Activated CD8-positive, alpha-beta memory T cell treated with anti-CD3 and anti-CD28 coated beads, Interleukin-2, amount 50 U/mL, for 4 hours (primary cell): ENCODE measurements at places on chromosomes 13 and 19.

DNA sequence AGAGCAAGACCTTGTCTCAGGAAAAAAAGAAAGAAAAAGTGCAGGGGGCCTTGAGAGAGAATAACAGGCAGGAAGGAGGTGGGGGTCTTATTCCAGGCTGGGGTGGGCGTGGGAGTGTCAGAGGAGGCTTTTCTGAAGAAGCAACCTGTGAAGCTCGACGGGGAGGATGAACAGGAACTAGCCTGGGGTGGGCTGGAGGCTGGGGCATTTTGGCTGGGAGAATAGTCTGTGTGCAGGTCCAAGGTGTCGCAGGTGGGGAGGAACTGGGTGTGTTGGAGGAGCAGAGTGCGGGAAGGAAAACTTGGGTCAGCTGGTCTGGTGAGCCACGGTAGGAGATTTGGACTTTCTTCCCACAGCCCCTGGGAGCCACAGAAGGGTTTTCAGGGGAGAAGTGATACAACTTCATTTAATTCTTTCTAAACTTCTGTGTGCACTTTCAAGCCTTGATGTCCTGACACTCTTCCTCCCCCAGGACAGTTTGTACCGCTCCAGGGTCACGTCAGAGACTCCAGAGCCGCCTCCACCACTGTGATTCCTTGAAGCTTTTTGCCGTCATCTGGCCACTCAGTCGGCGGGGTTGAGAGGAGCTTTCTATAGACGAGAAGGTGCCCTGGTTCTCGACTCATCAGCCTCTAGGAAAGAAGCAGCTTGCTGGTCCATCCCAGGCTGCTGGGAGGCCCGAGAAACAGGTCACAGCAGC is 138.7 kb downstream of the SIPA1L3 start:
- no peak for DNase-seq

DNA sequence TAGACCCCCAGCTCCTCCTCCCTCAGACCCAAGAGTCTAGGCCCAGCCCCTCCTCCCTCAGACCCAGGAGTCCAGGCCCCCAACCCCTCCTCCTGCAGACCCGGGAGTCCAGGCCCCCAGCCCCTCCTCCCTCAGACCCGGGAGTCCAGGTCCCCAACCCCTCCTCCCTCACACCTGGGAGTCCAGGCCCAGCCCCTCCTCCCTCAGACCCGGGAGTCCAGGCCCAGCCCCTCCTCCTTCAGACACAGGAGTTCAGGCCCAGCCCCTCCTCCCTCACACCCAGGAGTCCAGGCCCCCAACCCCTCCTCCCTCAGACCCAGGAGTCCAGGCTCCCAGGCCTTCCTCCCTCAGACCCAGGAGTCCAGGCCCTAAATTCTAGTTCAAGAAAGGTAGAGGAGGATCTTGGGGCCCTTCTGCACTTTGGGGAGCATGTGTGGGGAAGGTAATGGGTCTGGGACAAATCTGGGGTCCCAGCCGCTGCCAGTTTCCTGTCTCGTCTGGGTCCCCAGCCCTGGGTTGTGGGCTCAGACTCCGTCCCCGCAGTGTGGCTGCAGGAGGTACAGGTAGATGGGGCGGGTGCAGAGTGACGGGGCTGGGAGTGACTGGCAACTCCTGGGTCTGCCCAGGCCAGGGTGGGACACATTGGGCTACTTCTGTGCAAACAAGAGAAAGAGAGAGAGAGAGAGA is 3.2 kb upstream of the TMEM190 start:
- no peak for DNase-seq

DNA sequence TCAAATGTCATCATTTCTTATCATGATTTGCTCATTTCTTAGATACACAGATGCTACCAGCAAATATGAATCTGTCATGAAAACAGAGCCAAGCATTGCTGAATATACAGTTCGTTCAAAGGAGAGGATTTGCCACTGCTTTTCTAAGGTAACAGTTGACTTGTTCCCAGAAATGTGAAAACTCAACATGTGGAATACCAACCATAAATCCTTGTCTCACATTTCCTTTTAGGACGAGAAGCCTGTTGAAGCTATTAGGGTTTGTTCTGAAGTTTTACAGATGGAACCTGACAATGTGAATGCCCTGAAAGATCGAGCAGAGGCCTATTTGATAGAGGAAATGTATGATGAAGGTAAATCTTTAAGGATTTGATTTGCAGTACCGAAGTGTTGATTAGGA is 86.7 kb downstream of the DNAJC3 start:
- DNase-seq, result no peak

GRCh38 chr19:38095411-38096308 is 128.4 kb downstream of the DPF1 start:
- DNase-seq, result peak; percentile 48

GRCh38 chr13:48222358-48223301 is 10.4 kb upstream of the ITM2B start:
- DNase-seq, result no peak

DNA sequence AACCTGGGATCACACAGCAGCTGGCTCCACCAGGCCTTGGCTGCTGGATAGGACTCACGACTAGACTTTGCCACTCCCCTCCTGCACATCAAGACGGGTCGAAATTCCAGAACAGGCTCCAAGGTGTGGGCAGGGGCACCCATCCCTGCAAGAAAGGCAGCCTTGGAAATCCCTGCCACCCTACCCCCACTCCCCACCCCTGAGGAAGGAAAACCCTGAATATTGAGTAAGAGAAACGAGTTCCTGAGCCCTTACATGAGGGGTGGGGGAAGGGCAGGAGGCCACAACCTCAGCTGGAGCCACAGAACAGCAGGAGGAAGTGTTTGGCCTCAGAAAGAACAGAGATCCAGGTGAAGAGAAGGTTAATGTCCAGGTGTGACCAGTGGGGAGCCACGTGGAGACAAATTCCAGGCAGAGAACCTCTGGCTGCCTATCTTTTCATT is 20.1 kb downstream of the DEDD2 start:
- no peak for DNase-seq

- DNase-seq, result no peak
Measured at GRCh38 chr13:47519626-47520025, 481.4 kb downstream of the SUCLA2 start.

- DNase-seq, result no peak
Measured at GRCh38 chr19:10796653-10797052, 39.4 kb downstream of the TMED1 start.

DNA sequence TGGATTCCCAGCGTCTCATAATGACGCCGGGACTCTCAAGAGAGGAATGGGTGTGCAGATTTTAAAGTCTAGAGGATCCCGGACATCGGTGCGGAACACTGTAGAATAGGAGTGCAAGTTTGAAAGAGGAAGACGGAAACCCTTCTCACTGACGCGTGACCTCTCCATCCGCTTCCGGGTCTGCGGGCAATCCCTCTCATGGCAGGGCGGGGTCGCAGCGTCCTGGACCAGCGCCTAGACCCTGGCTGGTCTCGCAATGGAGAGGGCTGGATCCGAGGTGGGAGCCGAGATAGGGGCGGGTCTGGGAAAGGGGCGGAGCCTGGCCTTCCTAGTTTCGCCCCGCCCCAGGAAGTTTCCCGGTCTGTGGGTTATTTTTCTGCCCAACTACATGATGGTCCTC is 4.6 kb upstream of the ZNF845 start:
- DNase-seq, result no peak

GRCh38 chr19:2627855-2628254 is 74.6 kb downstream of the GNG7 start:
- DNase-seq, result no peak

GRCh38 chr13:111531505-111531904 is 211.1 kb downstream of the TEX29 start:
- no peak for DNase-seq
